ENCODE measurements at places on chromosomes 12 and 14. TPM values are rescaled to one million over a fixed set of nuclear protein-coding genes. Genes with fewer than 3 reads are reported as not detected.

DNA sequence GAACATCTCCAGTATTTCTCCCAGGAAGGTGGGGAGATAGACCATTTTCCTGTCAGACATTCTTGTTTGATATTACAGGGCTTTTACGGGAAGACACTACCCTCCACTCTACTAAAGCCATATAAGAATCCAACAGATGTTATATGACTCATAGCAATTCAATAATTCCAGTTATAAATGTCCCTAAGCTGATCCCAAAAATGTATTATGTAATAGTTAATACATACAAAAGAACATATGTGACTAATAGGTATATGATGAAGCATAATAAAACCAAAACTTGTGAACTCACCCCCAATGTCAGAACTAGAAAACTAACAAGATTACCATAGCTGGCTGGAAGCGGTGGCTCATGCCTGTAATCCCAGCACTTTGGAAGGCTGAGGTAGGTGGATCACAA is 84.2 kb downstream of the EFCAB11 start:
- DNase-seq = no peak
- H3K4me3 ChIP-seq = no peak overlapping the region
- no peaks in the 10 kb centered on the region for H3K36me3 ChIP-seq
- H3K27ac ChIP-seq = no peak overlapping the region
- no peaks in the 10 kb centered on the region for H3K4me1 ChIP-seq
- no peaks in the 10 kb centered on the region for H3K27me3 ChIP-seq

DNA sequence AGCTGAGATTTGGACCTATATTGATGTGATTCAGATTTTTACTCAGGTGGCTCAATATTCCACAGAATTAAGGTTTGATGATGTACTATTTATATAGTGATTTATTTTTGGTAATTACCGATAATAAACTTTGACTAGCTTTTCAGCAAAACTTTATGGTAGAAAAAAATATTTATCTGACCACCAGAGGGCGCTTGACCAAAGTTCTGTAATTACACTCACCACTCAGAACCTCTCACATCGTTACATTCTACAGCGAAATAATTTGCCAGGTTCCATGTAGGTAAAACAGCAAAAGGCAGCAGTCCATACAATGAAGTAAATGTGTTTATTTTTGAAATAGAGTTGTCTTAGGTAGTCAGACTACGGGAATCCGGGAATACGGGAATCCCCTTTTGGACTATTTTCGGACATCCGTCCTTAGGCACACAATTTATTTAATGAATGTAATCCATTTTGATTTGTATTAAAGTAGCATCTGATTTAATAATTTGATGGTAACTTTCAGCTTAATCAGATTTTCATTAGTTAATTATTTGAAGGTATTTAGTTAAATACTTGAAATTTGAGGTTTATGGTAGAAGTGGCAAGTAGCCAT is 143.0 kb upstream of the DDHD1 start:
- no peaks in the 10 kb centered on the region for H3K4me1 ChIP-seq
- no peaks in the 10 kb centered on the region for H3K36me3 ChIP-seq
- H3K27me3 ChIP-seq = no peaks in the 10 kb centered on the region
- H3K27ac ChIP-seq = no peak overlapping the region
- no peak overlapping the region for H3K4me3 ChIP-seq
- DNase-seq = peak; percentile 75

- no peak for DNase-seq
- no peak overlapping the region for H3K27ac ChIP-seq
- no peak overlapping the region for H3K4me3 ChIP-seq
- peaks cover 12% of the 10 kb centered on the region for H3K4me1 ChIP-seq
Measured at GRCh38 chr12:105363890-105364289, 33.4 kb downstream of the C12orf75 start.

SERPINA5 gene
- not detected for total RNA-seq

DNA sequence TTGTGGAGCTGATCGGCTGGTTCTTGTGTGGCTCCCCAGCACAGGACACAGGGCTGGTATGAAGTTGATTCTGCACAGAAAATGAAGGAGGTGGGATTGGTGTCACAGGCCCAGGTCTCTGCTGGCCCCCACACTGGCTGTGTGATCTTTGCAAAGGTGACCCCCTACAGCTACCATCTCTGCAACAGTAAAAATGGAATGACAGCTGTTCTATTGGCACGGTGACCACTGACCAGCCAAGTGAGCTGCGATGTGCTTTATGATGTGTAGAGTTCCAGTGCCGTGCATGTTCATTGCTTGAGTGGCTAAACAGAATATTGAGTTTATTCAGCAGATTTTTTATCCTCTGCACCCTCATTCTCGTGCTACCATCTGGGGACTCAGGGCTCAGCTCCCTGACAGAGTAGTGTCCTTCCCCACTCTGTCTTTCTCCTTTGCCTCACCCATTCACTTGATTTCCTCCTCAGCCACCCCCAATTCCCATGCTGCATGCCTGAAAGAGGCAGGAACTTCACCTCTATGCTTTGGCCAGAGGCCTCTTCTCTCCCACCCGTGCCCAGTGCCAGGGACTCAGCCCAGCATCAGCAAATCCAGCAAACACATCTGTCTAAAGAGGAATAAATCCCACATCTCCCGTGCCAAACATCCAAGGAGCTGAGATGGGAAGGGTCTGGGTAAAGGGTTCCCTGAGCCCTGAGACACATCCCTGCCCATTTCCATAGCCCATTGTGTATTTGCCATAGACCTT is 21.2 kb downstream of the C14orf132 start:
- H3K36me3 ChIP-seq = no peaks in the 10 kb centered on the region
- no peak for DNase-seq
- no peaks in the 10 kb centered on the region for H3K27me3 ChIP-seq
- no peaks in the 10 kb centered on the region for H3K4me1 ChIP-seq
- no peak overlapping the region for H3K27ac ChIP-seq

DNA sequence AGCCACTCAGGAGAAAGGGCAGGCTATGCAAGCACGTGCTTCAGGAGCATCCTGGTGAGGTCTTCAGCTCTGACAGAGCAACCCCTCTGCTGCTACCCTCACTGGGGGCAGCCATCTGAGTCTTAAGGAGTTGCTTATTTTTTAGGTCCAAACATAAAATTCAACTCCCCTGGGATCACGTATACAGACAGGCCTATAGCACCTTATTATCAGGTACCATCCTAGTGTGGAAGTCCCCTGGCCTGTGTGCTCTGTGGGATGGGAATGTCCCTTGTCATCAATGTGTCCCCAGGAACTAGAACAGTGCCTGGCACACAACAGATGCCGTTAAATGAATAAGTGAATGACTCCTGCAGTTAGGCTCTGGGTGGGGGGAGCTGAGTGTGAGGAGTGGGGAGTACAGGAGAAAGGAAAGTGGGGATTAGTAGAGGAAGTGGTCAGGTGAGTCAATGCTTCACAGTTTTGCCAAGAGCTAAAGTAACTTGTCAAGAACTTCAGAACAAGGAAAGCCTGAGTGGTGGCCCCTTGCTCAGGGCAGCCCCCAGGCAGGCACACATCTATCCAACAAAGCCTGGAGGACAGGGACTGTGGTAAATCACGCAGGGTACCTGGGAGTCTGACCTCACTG is 33.5 kb downstream of the DAD1 start:
- H3K27ac ChIP-seq = peak overlapping the region; percentile 97
- DNase-seq = peak; percentile 87
- H3K36me3 ChIP-seq = peaks cover 55% of the 10 kb centered on the region
- peaks cover 4% of the 10 kb centered on the region for H3K27me3 ChIP-seq

SELPLG gene
- total RNA-seq = 47.4 TPM

DNA sequence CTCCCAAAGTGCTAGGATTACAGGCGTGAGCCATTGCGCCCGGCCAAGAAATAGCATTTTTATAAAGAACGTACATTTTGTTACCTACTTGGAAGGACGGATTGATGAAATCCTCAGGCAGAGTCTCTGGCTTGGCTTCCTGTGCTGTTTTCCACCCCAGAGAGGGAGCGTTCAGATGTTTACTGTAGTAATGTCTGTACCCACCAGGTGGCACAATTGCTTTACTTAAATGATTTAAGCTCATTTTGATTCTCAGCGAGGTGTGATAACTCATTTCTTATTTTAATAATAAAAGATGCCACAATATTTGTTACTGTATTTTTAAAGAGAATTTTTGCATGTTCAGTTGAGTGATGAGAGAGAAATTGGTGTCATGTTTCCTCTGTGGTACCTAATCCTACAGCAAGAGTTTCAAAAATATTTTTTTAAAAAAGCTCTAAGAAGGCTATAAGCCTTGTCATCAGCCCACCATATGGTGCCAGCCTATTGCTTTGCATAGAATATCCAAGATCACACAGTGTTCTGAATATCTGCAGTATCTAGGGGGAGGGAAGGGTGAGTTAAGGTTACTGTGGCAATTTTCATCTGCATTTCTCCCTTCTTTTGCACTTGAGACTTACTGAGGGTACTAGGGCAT is 82.6 kb upstream of the TRAF3 start:
- no peaks in the 10 kb centered on the region for H3K27me3 ChIP-seq
- no peaks in the 10 kb centered on the region for H3K36me3 ChIP-seq
- peaks cover 17% of the 10 kb centered on the region for H3K4me1 ChIP-seq
- peak; percentile 89 for DNase-seq
- H3K27ac ChIP-seq = no peak overlapping the region
- no peak overlapping the region for H3K4me3 ChIP-seq

BEGAIN gene
- 3.0 TPM for total RNA-seq

DNA sequence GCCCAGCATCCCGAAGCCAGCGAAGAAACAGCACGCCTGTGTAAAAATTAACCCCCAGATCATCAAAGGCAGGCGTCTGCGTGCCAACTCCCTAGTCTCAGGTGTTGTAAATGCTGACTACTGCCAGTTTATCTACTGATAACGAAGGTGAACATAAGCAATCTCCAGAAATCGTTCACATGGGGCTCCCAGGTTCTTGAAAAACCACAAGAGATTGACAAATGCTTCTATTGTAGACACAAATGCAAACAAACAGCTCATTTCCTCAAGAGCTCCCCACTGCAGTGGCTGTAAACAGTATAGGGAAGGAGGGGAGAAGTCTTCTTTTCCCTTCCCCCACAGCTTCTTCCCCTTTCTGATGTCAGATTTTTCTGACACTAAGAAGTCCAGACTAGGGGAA is 5.3 kb upstream of the PLEKHG3 start:
- H3K36me3 ChIP-seq = no peaks in the 10 kb centered on the region
- H3K4me1 ChIP-seq = peaks cover 33% of the 10 kb centered on the region
- peak; percentile 76 for DNase-seq
- H3K27me3 ChIP-seq = peaks cover 52% of the 10 kb centered on the region
- H3K4me3 ChIP-seq = peak overlapping the region; percentile 7
- H3K27ac ChIP-seq = no peak overlapping the region

- no peak for DNase-seq
- no peaks in the 10 kb centered on the region for H3K4me1 ChIP-seq
- no peak overlapping the region for H3K4me3 ChIP-seq
- H3K36me3 ChIP-seq = no peaks in the 10 kb centered on the region
- H3K27me3 ChIP-seq = no peaks in the 10 kb centered on the region
Measured at GRCh38 chr12:63496654-63497053, 171.6 kb downstream of the DPY19L2 start.

DEPDC4 gene
- total RNA-seq = 1.3 TPM

- no peak overlapping the region for H3K27ac ChIP-seq
- no peaks in the 10 kb centered on the region for H3K4me1 ChIP-seq
- no peak overlapping the region for H3K4me3 ChIP-seq
- DNase-seq = no peak
Measured at GRCh38 chr14:20198991-20199390, 8.3 kb downstream of the OR11G2 start.

KLHL28 gene
- 14.9 TPM for total RNA-seq

GRCh38 chr12:44157359-44157758 is 321.5 kb downstream of the TMEM117 start:
- H3K27me3 ChIP-seq = no peaks in the 10 kb centered on the region
- H3K4me1 ChIP-seq = no peaks in the 10 kb centered on the region
- DNase-seq = no peak
- H3K27ac ChIP-seq = no peak overlapping the region

TTC6 gene
- total RNA-seq = not detected

Data from activated CD4-positive, alpha-beta T cell treated with anti-CD3 and anti-CD28 coated beads, Interleukin-2, amount 10 ng/mL, durations not matched to agents 24 days and 14 days (primary cell).